Karpas-422 (cell line): ENCODE measurements at places on chromosomes 12 and 14.
A peak's percentile ranks its signal among the peaks of the same experiment; 100 is the strongest.

- DNase-seq, result no peak
Measured at GRCh38 chr14:95353007-95353406, 33.3 kb upstream of the CLMN start.

DNA sequence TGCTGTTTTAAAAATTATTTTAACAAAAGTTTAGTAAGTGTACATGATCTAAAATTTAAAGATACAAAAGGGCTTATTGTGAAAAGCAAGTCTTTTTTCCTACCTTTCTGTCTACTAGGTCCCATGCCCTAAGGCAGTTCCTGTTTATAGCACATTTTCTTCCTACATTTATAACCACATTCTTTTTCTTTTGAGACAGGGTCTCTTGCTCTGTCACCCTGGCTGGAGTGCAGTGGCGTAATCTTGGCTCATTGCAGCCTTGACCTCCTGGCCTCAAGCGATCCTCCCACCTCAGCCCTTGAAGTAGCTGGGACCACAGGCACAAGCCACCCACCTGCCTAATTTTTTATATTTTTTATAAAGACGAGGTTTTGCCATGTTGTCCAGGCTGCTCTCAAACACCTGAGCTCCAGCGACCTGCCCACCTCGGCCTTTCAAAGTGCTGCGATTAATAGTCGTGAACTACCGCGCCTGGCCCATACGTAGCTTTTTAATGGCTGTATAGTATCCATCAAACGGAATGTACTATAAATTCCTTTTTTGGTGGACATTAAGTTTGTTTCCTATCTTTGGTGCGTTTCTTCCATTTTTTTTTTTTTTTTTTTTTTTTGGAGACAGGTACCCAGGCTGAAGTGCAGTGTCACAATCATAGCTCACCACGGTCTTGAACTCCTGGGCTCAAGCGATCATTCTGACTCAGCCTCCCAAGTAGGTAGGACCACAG lies 20.9 kb downstream of the FRS2 start:
- no peak for DNase-seq

- no peak for DNase-seq
Measured at GRCh38 chr14:38184132-38184531, 23.6 kb upstream of the SSTR1 start.

GRCh38 chr14:23536494-23536893 lies 15.1 kb downstream of the ZFHX2 start:
- DNase-seq, result no peak

DNA sequence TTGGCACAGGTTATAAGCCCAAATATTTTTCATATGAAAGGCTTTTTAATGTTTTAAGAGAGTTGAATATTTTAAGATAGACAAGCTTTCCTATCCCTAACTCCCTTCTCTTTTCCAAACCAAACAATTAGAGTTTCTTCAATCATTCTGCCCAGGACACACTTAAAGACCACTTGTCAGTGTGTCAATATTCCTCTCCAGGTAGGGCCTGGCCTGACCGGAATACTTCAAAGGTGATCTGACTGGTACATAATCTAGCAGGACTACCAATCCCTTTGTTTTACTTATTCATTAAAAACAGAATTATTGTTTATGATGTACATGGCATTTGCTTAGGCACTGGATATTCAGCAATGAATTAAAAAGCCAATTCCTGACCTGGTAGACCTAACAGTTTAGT lies 24.2 kb upstream of the SNRPF start:
- no peak for DNase-seq

DNA sequence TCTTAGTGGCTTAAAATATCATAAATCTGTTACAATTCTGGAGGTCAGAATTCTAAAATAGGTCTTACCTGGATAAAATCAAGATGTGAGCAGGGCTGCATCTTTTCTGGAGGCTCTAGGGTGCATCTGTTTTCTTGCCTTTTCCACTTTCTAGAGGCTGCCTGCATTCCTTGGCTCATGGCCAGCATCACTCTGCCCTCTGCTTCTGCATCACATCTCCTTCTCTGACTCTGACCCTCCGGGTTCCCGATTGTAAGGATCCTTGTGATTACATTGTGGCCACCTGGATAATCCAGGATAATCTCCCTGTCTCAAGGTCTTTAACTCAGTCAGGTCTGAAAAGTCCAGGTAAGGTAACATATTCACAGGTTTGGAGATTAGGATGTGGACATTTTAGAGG lies 11.0 kb upstream of the BMP4 start:
- DNase-seq, result no peak

- DNase-seq, result peak; percentile 46
Measured at GRCh38 chr14:70707138-70708038, 65.7 kb downstream of the TTC9 start.

DNA sequence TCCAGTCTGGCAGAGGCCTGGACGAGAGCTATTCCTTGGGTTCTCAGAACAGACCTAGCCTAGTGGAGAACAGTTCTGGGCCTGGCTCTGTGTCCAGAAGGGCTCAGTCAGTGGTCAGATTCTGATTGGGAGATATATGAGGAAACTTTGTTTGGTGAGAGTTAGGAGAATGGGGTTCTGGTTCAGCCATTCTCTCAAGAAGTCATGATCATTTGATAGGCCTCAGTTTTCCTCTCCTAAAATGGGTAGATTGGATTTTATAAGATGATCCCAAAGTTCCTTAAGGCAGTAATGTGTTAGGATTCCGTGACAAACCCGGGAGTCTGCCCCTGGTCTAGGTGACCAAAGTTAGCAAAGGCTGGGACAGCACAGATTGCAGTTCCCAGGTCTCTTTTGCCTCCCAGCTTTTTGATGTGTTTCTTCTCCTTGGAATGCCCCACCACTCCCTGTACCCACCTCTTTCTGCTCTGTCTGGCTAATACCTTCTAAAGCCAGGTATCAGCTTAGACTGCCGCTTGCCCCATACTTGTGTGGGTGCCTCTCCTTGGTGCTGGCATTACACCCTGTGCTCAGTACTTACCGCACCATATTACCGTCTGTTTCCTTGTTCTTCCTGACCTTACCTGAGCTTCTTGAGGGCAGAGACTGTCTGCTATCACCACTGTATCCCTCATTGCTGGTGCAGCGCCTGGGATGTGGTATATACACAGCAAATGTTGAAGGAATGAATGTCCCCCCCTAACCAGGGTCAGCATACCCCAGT lies 25.5 kb downstream of the SUSD6 start:
- DNase-seq, result no peak

DNA sequence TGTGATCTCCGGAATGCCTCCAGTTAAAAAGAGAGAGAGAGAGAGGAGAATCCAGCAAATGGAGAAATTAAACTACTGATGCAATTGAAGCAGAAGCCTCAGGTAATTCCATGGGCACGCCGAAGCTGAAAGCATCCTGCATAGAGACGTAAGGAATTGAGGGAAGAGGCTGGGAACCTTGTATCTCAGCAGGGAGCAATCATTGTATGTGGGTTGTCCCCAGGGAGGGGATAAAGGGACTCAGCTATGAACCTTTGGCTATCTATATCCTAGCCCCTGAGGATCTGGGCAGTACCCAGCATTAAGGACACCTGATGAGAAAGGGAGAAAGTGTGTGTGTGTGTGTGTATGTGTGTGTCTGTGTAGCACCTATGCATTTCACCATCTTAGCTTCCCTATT lies 95.8 kb upstream of the ATXN7L3B start:
- peak; percentile 43 for DNase-seq

- no peak for DNase-seq
Measured at GRCh38 chr12:10669533-10669932, 4.3 kb downstream of the STYK1 start.

DNA sequence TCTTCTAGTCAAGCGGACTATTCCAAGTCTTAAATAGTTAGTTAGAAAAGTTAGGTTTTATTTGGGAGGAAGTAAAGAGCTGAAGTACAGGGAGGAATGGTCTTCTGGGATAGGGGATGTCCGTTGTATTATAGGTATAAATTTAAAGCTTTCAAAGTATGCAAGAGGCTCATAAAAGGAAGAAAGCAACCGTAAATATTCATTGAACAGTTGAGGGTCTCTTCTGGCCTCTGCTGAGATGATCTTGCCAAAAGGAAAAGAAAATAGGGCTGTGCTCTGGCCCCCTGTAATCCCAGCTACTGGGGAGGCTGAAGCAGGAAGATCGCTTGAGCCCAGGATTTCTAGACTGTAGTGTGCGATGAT lies 377 bp upstream of the TIMELESS start:
- no peak for DNase-seq

GRCh38 chr12:104250366-104251125 lies 35.0 kb downstream of the TXNRD1 start:
- DNase-seq, result no peak

DNA sequence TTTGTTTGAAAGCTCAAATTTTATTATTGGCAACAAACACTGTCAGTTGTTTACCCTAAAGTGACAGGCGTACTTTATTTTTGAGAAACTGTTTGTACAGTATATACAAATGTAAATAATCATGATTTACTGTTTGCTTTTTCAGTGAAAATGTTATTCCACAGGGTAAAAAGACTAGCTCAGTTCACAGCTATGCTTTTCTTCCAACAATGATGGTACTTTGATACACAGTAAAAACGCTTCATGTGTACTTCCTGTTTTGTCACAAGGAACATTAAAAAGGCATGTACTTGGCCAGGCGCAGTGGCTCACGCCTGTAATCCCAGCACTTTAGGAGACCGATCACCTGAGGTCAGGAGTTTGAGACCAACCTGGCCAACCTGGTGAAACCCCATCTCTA lies 53.7 kb downstream of the MON2 start:
- DNase-seq, result no peak

DNA sequence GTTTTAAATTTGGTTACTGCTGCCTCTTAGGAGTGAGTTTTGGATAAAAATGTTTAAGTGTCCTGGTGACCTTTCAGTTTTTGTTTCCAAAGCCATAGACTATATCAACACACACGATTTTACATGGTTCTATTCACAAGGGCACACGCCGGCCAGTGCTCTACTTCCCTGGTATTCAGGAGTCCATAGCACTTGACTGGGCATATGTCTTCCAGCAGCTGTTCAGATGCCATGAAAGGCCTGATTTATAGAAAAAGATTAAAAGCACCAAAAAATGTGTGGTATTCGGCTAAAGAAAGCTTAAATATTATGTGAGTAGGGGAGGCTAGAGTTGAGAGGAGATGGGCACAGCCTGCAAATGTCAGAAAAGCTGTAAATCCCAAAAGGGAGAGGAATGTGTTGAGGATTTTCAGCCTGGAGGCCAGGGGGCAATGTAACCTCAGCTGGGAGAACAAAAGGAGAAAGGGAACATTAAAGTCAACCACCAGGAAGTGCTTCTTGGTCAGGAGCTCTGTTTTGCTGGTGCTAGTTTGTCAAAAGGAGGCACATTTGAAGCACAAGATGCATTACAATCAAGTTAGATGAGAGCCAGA lies 478.4 kb downstream of the RAD51B start:
- DNase-seq, result no peak

DNA sequence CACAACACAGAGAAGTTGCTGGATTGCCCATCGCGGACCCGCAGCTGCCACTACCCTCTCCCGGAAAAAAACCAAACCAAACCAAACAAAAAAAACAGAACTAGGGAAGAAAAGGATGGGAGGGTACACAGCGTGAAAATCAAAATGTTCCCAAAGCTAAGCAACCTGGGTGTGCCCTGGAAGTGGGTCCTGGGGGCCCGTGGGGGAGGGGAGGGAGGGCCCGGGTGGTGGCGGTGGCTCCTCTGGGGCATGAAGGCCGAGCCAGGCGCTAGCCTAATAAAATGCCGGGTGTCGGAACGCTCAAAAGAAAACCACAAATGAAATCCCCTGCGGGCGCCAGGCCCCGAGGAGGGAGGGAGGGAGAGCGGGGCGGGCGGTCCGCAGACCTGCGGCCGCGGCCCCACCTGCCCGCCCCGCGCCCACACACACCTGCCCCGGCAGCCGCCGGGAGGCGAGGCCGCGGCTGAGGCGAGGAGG lies 787 bp downstream of the HECTD4 start:
- peak; percentile 64 for DNase-seq

DNA sequence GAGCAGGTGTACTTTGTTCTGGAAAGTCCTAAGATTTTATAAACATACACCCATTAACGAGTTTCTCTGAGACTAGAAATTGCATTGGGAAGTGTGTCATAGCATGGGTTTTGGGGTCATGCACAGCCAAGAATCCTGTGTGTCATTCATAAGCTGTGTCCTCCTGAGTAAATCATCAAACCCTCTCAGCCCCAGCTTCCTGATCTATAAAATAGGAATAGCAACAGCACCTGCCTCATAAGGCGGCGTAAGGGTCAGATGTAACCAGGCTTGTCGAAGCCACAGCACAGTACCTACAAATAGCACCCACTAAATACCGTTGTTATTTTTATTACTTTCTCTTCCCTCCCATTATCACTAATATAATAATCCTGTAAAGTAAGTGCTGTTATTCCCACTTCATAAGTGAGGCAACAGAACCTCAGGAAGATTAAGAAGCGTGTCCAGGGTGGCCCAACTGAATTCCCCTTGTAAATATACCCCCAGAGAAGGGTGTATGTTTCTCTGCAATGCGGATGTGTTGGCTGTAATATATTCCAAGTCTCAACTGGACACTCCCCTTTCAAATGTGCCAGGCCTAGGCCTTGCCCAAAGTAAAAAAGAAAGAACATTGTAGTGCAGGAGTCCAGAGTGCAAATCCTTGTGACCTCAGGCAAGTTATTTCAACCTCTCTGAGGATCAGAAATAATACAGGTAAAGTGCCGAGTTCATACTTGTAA lies 188.3 kb upstream of the BCL2L14 start:
- no peak for DNase-seq

DNA sequence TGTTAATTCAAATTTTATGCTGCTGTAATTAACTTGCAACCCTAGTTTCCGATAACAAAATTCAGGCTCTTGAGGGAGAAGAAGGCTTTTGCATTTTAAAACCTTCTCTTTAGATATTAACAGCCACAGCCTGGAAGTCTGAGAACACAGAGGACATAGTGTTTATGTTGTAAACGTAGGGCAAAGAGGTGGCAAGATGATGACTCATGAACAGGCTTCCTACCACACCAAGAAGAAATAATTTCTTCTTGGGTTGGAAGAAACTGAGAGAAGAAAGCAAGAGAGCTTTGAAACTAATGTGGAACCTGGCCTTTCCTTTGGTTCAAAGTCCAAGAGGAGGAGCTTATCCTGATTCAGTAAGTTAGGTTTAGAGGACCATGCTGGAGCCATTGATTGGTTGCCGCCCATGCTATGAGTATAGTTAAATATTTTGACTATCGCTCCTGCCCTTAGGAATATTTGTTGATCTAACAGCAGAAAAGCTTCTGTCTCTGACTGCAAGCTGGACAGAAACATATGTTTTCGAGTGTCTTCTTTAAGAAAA lies 31.8 kb downstream of the CCDC198 start:
- no peak for DNase-seq

GRCh38 chr14:21095430-21096205 lies 2.8 kb downstream of the ZNF219 start:
- no peak for DNase-seq

GRCh38 chr14:41604721-41605531 lies 1.8 kb upstream of the LRFN5 start:
- DNase-seq, result no peak

GRCh38 chr12:71945121-71945520 lies 6.5 kb downstream of the TPH2 start:
- no peak for DNase-seq

GRCh38 chr12:5514545-5514944 lies 82.6 kb downstream of the NTF3 start:
- no peak for DNase-seq

- peak; percentile 44 for DNase-seq
Measured at GRCh38 chr12:48717252-48717695, 767 bp upstream of the CCNT1 start.
